ENCODE measurements at places on chromosomes 16 and 17.

DNA sequence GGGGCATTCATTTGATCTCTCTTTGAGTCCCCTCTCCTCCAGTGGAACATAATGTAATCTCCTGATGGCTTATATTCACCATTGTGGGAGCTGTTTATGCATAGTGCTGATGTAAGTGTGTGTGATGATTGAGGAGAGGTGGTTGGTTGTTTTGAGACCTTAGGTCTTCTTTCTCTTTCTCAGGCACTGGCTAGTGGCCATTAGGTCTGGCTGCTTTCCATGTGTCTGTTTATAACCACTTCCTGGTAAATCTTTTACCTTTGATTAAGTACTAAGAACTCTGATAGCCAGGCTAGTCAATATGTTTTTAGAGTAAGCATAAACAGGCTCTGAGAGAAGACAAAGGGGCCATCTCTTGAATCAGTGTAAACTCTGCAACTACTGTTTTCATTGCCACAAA lies 27.9 kb downstream of the VAT1L start:
- DNase-seq, result no peak

GRCh38 chr17:58184986-58185761 lies 7.4 kb upstream of the EPX start:
- no peak for DNase-seq

GRCh38 chr17:60155815-60156214 lies 6.0 kb downstream of the CA4 start:
- no peak for DNase-seq

- DNase-seq, result no peak
Measured at GRCh38 chr17:17749025-17749772, 67.9 kb downstream of the RAI1 start.

DNA sequence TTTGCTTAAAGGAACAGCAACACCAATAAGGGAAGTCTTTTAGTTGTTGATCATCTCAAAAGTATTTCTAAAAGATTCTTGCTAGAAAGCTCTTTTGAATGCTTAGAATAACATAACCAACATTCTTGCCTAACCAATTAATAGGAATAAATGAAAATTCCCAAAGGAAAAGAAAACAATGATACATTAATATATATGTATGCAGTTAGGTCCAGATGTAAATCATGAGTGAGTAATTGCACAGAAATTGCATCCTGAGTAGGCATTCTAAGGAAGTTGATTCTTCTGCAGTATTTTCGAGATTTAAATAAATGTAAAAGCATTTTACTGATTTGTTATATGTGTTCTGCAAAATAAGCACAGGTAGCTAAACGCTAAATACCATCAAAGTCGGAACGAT lies 22.1 kb downstream of the COX10 start:
- no peak for DNase-seq
